ENCODE measurements at places on chromosomes 6 and 20. TPM values are rescaled to one million over a fixed set of nuclear protein-coding genes. Genes with fewer than 3 reads are reported as not detected.
A peak's percentile ranks its signal among the peaks of the same experiment; 100 is the strongest.

- DNase-seq, result no peak
These were observed 7.9 kb upstream of the SLC22A16 start for GRCh38 chr6:110484321-110484720.

DNA sequence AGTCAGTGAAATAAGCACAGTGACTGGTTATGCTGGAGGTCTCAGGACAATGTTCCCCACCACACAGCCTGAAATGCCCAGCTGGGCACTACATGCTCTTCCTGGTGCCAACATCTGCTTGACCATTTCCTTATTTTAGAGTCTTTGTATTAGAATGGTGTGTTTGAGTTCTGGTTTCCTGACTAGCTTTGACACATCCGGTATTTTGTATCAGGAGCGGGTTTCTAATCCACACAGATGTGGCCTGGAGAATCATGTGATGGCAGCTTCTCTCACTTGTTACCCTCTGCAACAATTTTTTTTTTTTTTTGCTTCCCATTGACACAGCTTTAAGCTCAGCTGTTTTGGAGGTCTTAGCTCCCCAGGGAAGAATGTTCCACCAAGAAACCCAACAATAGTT is 164.5 kb upstream of the CST7 start:
- no peak for DNase-seq

DNA sequence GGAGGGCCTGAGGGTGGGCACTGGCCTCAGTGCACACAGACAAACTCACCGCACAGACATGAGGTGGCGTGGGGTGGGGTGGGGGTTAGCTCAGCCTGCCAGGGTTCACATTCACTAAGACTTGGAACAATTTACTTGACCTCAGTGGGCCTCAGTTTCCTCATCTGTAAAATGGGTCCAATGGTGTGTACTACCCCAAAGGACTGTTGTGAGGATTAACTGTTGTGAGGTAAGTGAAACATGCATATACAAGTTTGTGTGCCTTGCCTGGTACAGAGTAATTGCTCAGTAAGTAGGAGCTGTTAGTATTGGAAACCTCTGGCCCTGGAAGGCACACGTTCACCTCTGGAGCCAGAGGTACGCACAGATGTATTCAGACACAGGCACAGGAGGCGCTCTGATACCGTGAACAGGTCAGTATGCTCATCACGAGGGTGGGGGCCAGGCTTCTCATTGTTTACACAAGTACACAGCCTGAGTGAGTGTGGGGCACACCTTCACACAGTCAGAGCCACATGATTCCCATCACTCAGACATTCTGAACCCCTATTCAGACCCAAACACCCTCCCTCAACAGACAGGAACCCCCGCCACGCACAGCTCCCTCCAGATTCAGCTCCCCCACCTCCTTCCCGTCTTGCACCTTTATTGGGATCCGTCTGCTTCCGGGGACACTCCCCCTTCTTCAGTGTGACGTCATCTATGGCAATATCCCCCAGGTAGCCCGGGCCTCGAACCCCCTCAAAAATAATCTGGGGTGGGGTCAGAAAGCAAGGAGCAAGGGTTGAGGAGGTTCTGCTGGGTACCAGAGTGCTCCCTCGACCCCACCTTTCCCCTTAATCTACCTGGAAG is 59.9 kb downstream of the MDGA1 start:
- DNase-seq, result no peak

The TULP1 gene
- total RNA-seq, result not detected

DNA sequence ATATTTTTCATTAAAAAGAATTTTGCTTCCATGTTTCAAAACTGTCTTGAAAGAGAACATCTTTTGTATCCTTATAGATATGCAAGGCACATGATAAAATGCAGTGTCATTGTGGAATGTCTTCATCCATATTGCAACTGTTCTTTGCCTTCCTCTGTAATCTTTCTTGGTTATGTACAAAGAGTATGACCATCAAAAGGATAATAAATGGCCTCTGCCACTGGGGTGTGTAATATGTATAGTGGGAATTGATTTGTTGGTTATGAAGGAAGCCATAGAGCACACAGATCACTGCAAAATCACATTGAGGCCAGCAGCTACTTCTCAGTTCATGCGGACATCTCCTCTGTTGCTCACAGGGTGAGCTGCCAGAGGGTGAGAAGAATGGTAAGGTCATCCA is 703.5 kb downstream of the TFAP2A start:
- DNase-seq, result no peak

- no peak for DNase-seq
These were observed 31.4 kb downstream of the SLC35F1 start for GRCh38 chr6:117938311-117938995.

The C6orf52 gene
- total RNA-seq, result 0.26 TPM

DNA sequence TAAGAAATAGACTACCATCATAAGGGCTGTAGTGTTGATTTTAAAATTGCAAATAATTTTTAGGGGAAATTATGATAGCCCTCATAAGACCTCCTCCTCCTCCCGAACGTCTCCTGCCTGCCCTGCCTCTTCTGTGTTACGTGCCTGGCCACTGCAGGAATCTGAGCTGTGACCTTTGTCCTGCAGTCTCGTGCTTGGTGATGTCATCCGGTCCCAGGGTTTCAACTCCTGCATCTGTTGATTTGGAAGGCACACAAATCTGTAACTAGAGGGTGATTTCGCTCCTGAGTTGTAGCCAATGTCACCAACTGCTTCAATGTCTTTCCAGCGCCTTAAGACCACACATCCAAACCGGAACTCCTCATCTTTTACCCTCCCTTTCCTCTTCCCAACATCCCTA is 163.2 kb downstream of the AIG1 start:
- no peak for DNase-seq

DNA sequence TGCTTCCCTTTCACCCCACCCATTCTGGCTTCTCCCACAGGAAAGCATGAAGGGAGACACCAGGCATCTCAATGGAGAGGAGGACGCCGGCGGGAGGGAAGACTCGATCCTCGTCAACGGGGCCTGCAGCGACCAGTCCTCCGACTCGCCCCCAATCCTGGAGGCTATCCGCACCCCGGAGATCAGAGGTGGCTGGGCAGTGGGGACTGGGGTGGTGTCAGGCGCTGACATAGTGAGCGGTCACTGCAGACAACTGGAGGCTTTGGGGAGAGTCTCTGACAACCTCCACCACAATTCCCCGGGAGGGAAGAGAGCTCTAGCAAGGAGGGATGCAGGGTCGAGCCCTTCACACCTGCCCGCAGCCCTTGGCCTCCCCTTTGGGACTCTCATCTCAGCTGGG is 18.1 kb downstream of the DNMT3B start:
- no peak for DNase-seq

- no peak for DNase-seq
These were observed 199.0 kb downstream of the PLCB1 start for GRCh38 chr20:8330785-8331695.

The MUC22 gene
- total RNA-seq, result not detected

GRCh38 chr6:26097268-26097875 is 10.1 kb downstream of the HFE start:
- peak; percentile 20 for DNase-seq

The B3GAT2 gene
- total RNA-seq, result under 0.01 TPM

The MRPS18B gene
- 57.7 TPM for total RNA-seq

DNA sequence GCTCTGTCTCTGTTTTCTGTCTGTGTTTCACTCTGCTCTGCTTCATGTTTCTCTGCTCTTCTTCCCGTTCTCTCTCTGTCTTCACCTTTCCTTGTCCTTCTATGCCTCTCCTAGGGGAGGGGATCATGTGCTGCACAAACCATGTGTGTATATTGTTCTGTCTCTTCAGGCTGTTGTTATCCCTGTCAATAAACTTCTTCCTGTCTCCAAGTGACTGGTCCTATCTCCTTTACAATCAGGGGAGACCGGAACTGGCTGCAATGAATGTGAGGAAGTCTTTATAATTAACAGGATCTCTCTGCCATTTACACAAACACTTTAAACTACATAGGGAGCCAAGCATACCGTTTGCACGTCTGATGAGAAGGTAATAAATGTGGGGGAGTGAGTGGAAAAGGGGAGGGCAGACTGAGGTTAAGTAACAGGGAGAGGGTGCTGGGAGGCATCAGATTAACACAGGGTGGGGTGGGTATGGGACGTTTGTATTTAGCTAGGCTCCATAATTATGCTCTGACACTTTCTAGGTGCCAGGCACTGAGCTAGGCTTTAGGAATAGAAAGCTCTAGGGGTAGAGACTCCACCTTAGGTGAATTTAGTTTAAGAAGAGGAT is 626.1 kb downstream of the DHX35 start:
- no peak for DNase-seq

DNA sequence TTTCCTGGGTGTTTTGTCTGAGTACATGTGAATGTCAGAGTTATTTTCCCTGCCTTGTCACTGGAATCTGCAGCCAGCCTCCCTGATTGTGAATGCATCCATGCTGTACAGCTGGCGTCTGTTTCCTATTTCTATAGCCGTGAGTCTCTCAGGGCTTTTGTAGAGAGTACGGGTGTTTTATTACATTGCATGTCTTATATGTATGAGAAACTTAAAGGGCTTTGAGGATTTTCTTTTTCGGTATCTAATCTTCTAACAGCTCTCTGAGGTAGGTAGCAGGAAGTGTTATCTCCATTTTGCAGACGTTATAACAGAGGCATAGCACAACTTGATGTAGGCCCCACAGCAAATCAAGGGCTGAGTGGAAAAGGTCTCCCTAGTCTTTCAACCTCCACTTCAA is 272.9 kb downstream of the PRL start:
- DNase-seq, result no peak

The FAXC gene
- total RNA-seq, result 0.07 TPM

The OOEP gene
- total RNA-seq, result not detected

The TFAP2B gene
- total RNA-seq, result not detected

All from pulmonary artery endothelial cell (primary cell).